ENCODE measurements at places on chromosomes 1 and 21. TPM values are rescaled to one million over a fixed set of nuclear protein-coding genes. Genes with fewer than 3 reads are reported as not detected.

Gene ILDR2
- 0.13 TPM for total RNA-seq

Gene MYOG
- total RNA-seq: not detected

Gene TTLL7
- 19.1 TPM for total RNA-seq

Gene GREM2
- 14.7 TPM for total RNA-seq

Gene SAMSN1
- total RNA-seq: 0.10 TPM

Gene DSTYK
- 21.9 TPM for total RNA-seq

All from smooth muscle cell of the pulmonary artery (primary cell).